HuH-7 (cell line): ENCODE measurements at places on chromosomes 5 and 9.

DNA sequence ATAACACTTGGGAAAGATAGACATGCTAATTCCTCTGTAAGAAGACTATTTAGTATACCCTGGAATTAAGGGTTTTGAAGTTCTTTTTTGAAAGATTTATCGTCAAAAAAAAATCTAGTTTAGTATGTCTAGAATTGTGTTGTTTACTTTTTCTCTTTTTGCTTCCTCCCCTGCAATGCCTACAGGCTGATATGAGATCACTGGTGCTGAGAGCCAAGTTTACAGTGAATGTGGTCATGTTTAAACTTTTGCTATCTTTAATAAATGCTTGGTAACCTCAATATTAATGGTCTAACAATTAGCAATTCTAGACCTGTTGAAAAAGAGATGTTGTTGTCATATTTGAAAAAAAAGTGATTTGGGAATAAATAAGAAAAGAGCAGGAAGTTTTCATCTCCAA is 86.1 kb downstream of the CWC27 start:
- no peak for DNase-seq

- no peak for DNase-seq
Measured at GRCh38 chr5:147805030-147805454, 22.5 kb upstream of the JAKMIP2 start.

GRCh38 chr5:75869891-75870290 is 152.7 kb upstream of the POC5 start:
- DNase-seq = no peak

DNA sequence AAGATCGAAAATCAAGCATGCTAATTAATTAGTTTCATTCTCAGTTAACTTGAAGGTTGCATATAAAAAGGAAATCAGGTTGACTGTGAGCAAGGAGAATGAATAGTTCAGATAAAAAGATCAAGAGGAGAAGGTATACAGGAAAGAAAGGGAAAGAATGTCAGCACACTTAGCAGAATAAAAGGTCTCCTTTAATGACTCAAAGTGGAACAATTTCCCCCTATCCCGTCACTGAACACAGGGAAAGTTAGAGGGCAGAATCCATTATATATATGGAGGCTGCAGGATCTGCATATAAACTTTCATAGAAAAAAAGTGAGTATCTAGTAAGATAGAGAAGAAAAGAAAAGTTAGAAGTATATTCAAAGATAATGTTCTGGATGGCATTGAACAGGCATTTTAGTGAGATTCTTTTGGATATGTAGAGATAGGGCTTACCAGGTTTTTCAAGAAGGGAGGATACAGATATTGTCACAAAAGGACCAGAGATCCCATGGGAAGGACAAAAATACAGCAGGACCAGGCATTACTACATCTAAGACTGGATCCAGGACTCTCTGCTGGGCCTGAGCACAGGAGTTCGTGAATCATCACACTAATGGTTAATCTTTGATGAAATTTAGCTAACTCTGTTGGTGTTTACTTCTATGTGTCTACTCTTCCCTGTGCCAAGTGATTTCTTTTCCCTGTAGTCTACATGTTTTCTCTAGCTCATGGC is 988.2 kb upstream of the ARRDC3 start:
- DNase-seq = no peak

DNA sequence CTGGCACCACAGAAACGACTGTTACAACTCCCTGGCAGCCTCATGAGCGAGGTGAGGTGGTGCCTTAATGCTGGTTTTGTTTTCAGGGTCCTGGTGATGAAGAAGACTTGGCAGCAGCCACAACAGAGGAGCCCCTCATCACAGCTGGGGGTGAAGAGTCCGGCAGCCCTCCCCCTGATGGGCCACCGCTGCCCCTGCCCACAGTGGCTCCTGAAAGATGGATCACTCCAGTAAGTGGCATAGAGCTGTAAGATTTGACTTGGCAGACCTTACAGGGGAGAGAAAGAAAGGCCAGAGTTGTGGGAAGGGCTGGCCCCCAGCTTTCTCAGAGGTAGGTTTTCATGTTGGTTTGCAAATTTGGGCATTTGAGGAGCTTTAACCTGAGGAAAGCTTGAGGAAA is 72.2 kb downstream of the COL15A1 start:
- DNase-seq = no peak

- DNase-seq = no peak
Measured at GRCh38 chr5:42898760-42899159, 87.1 kb upstream of the SELENOP start.

- no peak for DNase-seq
Measured at GRCh38 chr5:132058646-132059042, 1.8 kb upstream of the IL3 start.

GRCh38 chr9:128397831-128398230 is 22.8 kb upstream of the CERCAM start:
- no peak for DNase-seq

DNA sequence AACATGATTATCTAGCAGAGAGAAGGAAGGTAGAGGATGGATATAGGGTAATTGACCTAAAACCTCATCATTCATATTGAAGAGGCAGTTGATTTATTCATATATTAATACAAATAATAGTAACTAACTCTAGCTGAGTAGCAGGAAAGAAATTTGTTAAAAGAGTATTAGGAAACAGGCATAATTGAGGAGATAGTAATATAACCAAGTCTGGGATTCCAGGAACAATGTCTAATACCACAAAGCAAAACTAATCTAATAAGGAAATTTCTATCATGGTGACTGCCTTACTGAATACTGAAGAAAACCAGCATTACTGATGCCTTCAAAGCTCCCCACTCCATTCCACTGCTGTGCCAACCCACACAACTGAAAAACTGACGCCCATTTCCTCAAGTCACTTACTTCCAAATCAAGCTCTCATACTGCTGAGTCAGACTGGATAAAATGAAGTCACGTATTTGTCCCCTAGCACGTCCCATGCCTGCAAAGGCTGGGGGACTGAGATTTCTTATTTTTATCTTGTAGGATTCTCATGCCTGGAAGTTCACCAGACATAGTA is 153.9 kb downstream of the SMC2 start:
- no peak for DNase-seq

GRCh38 chr5:135193213-135194125 is 159.4 kb upstream of the PITX1 start:
- DNase-seq = no peak
